ENCODE measurements at places on chromosomes 5 and 9. TPM values are rescaled to one million over a fixed set of nuclear protein-coding genes. Genes with fewer than 3 reads are reported as not detected.

The CAMK4 gene
- total RNA-seq = 7.5 TPM

The FOXD4 gene
- 0.58 TPM for total RNA-seq

The SH3GL2 gene
- total RNA-seq = 0.09 TPM

DNA sequence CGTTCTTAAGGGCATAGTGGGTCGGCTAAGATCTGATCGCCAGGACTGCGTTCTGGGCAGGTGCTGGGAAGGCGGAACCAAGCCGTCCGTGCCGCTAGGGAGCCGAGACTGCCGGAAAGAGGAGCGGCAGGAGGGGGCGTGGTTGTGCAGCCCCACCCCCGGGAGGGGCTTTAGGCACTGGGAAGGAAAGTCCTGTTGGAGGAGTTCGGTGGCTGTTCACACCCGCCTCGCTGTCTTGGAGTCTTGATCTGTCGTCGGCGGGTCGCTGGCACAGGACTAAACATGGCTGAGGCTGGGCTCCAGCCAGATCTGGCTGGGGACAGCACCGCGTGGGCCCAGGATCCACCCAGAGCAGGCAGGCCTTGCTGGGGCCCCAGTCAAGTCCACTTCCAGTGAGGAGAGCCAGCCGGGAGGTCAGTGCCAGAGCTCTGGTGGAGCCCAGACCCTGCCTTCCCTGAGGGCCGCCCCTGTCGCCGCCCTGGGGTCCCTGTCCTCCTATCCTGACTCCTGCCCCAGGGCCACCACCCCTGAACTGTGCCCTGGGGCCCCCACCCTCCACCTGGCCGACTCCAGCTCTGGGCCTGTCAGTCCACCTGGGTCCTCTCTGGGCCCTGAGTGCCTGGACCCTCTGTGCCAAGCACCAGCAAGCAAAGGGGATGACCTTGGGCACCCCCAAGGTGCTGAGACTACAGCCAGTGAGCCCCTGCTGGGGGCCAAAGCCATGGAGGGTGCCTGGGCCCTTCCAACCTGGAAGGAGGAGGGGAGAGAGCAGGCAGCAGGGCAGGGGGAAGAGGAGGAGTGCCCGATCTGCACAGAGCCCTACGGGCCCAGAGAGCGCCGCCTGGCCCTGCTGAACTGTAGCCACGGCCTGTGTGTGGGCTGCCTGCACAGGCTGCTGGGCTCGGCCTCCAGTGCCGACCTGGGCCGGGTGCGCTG, 4.5 kb downstream of the RNF208 start:
- H3K4me3 ChIP-seq = no peak overlapping the region
- H3K4me1 ChIP-seq = peaks cover 12% of the 10 kb centered on the region
- no peak for DNase-seq

DNA sequence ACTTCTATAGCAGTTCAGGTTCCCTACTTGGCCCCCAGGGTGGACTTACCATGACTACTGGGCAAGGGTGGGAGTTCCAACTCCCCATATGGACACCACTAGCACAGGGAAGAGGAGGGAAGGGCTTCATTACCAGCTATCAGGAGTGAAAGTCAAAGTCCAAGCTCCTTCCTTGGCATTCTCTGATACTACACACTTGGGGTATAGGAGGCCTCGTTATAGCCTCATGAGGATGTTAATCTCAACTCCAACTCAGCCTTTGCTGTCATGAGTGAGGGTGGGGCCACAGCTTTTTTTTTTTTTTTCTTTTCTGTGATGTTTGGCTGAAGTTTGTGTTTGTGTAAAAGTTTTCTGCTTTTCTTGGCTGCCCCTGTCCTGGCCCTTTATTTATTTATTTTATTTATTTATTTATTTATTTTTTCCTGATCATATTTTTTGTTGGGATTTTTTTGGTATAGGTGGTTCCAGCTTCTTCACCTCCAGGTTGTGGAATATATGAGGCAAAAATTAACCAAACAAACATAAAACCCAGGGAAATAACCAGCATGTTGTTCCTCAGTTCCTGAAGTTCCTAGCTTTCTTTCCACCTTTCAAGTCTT, 8.7 kb downstream of the GARIN3 start:
- H3K4me1 ChIP-seq = no peaks in the 10 kb centered on the region
- H3K27me3 ChIP-seq = peaks cover 2% of the 10 kb centered on the region
- H3K4me3 ChIP-seq = no peak overlapping the region
- no peaks in the 10 kb centered on the region for H3K36me3 ChIP-seq

All from muscle of leg (tissue), 16 donors.